ENCODE measurements at places on chromosomes 16 and 17.

DNA sequence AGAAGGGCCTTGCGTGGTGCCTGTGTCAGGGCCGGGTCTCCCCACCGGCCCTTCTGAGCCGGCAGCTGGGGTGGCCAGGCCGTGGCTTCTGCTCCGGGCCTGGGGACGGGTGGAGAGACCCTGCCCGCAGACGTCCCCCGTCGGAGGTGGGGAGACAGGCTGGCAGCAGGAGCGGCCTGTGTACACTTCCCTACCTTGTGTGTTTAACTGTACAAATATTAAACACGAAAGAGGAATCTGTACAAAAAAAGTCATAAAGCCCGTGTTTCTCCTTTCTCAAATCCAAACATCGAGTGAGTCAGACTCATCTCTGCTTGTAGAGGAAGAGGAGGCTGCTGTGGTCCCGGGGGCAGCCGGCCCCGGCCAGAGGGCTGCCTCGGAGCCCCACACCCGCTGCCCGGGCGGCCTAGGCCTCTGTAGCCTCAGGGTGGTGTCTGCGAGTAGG, 2.0 kb downstream of the CACNA1H start:
- DNase-seq: no peak

DNA sequence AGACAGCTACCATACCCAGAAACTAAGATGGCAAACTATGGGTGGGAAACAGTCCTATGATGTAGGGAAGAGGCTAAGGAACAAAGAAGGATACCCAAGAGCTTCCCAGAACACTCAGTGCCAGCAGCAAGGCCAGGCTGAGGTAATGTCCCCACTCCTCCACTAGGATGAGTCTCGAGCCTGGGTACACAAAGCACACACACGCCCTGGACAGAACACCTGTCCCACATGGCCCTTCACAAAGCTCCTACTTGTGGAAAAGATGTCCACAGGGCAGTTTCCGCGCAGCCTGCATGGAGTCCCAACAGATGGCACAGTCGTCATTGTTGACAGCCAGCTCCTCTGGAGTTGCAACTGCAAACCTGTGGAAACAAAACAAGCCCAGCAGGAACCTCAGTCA, 23.9 kb downstream of the AMFR start:
- DNase-seq: no peak

DNA sequence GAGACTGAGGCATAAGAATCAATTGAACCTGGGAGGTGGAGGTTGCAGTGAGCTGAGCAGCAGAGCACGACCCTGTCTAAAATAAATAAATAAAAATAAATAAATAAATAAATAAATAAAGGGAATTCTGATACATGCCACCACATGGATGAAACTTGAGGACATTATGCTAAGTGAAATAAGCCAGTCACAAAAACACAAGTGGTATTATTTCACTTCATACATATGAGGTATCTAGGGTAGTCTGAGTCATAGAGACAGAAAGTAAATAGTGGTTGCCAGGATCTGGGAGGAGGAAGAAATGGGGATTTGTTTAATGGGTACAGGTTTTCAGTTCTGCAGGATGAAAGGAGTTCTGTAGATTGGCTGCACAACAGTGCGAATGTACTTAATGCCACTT, 16.3 kb downstream of the PIPOX start:
- DNase-seq: no peak

- DNase-seq: no peak
These were observed 41.0 kb downstream of the USP22 start for GRCh38 chr17:21001813-21002221.

- no peak for DNase-seq
These were observed 1.4 kb downstream of the SLC4A1 start for GRCh38 chr17:44266402-44267164.

DNA sequence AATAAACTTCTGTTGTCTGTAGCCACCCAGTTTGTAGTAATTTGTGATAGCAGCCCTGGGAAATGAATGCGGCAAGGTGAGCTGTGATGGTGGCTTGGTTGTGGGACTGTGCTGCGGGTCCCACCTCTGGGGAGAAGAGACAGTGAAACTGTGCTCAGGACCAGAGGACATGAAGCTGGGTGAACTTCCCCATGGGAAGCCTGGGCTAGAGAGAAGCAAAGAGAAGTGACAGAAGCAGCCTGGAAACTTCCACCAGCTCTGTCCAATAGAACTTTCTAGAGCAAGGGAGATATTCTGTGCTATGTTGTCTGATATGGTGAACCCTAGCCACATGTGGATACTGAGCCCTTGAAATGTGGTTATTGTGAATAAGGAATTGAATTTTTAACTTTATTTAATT, 51.5 kb upstream of the EMP2 start:
- DNase-seq: no peak

- no peak for DNase-seq
These were observed 23.9 kb downstream of the ACLY start for GRCh38 chr17:41894791-41895331.

GRCh38 chr16:72172105-72173034, at the start of gene PMFBP1:
Gene PMFBP1 (minus strand): TSS chr16:72172155. CDS start chr16:72171208, 947 bp downstream.
- no peak for DNase-seq

DNA sequence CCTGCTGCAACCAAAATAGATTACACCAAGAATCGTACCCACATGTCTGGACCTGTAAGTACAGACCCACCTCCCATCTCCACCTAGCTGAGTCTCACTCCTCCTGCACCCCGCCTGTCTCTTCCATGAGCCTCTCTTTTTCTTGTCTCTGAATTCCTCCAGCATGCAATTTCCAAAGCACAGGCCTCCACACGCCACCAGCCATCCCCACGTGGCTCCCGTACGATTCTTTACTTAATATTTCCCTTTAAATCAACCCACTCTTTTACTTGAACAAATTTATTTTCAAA, 1.2 kb downstream of the RPH3AL start:
- DNase-seq: no peak

DNA sequence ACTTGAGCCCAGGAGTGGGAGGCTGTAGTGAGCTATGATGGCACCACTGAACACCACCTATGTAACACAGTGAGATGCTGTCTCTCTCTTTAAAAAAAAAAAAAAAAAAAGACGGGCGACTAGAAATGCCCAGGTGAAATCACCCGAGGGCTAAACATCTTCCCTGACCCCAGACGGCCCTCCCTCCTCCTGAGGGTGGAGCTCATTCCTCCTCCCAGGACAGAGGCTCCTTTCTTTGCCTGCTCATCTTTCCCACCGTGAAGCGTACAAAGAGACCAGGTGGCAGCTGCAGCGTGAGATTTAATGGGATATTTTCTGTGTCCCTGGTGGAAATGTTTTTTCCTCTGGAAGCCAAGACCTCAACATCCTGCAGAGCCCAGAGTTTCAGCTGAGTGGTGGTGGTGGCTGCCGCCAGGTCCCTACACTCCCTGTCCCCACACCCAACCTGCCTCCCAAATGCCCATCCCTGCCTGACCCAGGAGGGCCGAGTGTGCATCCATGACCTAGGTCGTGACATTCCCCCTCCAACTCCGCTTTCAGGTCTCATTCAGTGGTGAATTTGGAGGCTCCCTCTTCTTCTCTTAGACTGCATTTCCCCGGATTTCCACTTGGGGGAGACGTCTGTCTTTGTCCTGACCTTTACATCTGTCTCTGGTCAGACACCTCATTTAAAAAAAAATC, 14.4 kb upstream of the GPRC5B start:
- peak; percentile 16 for DNase-seq

DNA sequence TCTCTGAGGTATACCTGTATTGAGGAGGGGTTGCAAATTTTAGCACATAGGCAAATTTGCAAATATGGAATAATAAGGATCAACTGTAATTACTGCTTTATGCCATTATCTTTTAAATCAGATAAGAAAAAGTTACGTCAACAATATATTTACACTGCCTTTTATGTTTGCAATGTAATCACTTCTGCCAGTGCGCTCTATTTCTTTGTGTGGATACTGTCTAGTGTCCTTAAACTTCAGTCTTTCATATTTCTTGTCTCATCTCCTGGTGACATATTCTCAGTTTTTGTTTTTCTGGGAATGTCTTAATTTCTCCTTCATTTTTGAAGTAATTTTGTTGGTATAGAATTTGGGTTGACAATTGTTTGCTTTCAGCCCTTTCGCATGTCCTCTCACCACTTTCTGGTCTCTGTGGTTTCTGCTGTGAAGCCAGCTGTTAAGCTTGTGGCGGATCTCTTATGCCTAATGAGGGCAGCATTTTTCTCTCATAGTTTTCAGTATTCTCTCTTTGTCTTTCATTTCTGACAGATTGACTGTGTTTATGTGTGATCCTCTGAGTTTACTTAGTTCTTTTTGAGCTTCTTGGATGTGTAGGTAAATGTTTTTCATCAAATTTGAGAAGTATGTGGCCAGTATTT, 37.6 kb upstream of the ABCC11 start:
- DNase-seq: no peak

- no peak for DNase-seq
These were observed 32.3 kb downstream of the PECAM1 start for GRCh38 chr17:64358261-64358788.

DNA sequence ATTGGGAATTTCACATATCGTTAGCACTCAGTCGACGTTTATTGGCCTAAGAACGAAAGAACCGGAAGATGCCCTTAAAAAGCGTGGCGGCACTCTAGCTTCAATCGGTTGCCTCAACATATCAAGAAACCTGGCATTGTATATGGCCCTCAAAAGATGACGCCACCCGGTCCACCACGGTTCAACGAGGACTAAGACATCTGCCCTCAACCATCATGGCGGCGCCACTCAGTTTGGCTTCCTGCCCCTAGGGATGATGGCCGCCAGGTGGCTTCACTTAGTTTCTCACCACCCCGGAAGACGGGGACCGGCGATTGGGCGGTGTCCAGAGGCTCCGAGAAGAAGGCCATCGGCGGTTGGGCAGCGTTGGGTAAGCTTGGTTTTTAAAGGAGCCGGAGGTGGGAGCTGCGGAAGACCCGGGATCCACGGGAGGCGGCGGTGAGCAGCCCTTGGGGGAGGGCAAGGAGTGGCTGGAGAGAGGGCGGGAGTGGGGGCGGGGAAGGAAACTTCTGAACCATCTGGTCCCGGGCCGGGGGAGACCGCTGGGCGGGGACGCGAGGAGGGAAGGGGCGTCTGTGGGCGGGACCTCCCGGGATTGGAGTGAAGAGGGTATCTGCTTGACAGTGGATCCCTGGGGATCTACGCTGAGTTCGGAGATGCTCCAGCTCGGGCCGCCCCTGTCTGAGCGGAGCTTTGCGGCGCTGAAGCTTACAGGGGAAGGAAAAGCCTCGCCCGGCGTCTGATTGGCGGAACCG, at the start of gene PRR14:
Gene PRR14, plus strand, starts transcription at position 592 of the 755 bp plus-strand sequence. CDS start 686 bp downstream, outside the sequence.
- peak; percentile 99 for DNase-seq

DNA sequence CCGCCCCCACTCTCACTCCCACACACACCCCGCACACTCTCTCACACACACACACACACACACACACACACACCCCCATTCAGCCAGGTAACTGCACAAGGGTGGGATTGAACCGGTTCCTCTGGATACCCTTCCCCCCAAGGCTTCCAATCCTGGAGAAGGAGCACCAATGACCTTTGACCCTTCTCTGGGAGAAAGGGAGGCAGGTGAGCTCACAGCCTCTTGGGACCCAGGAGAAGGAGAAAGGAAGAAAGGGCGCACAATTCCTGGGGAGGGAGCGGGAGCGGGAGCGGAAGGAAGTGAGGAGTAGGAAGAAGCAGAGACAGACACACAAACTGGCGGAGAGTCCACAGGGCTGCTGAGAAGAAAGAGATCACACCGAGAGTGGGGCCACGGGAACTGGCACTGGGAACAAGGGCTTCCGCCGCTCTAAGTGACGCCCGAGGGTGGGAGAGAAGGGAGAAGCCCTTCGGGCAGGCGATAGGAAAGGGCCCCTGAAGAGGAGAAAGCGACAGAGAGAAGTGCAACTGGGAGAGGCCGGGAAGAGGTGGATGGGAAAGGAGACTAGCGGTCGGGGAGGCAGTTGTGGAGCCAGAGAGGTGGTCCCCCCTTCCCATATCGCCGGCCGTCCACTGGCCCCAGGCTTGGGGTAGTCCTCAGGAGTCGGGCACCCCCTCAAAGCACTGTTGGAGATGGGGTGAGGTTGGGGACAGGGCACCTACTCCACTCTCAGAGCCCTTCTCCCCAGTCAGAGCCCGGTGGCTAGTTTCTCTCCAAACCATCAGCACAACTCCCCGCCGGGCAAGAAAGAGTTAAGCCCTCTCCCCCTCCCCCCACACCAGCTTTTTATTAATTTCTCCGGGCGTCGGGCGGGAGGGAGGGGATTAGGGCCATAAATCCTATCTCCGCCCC, 1.3 kb downstream of the SAMD14 start:
- no peak for DNase-seq

DNA sequence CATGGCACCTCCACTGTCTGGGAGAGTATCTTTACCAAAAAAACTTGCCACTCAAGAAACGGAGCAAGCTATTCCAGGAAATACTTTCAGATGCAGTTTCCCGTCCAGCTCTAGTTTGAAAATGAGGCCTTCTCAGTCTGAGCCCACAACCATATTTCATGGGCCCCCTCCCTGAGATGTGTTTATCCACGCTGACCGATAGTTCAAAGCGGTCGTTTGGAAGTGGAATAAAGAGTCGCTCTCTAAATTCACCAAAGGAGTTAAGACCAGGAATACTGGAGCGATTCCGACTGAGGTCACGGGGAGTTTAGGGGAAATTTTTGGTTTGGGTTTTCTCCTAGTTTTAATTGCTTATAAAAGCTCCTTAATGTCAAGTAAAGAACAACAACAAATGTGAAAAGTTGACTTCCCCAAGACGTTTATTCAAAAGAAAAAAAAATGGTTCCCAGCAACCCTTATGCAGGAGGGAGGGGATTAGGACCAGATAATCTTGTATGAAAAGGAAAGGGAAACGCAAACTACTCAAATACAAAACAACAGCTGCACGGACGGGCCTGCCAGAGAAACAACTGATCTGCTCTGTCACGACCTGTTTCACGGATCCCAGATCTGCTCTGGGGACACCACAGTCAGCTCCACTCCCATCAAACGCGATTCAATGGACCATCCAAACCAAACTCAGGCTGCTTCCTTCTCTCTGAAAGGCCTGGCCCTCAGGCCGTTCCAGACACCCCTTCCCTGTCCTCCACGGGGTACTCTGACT, 77.1 kb downstream of the MRM3 start:
- DNase-seq: no peak

GRCh38 chr16:49564496-49565229, 191.1 kb downstream of the C16orf78 start:
- no peak for DNase-seq

GRCh38 chr16:84678541-84678940, 21.3 kb upstream of the USP10 start:
- no peak for DNase-seq

DNA sequence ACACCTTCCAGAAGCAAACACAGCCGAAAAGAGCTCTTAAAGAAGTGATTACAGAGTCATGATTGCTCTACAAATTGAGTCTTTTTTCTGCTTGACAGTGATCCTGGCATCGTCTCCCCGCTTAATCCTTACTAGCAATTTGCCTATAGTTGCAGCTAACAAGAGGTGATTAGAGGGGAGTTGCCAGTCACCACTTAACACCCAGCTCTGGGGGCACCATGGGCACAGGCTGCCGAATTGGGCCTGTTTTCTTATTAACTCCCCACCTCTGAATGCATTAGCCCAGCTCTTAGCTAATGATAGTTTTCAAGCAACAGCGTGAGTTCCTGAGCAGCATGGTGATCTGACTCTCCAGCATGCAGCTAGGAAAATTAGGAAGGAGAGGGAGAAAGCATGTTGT, 93.5 kb downstream of the RBFOX1 start:
- no peak for DNase-seq

GRCh38 chr16:82891424-82891823, 264.7 kb downstream of the CDH13 start:
- DNase-seq: no peak
